Right cardiac atrium (tissue), 5 donors: ENCODE measurements at places on chromosomes 3 and 15. TPM values are rescaled to one million over a fixed set of nuclear protein-coding genes. Genes with fewer than 3 reads are reported as not detected.

Gene TRH
- total RNA-seq: not detected

DNA sequence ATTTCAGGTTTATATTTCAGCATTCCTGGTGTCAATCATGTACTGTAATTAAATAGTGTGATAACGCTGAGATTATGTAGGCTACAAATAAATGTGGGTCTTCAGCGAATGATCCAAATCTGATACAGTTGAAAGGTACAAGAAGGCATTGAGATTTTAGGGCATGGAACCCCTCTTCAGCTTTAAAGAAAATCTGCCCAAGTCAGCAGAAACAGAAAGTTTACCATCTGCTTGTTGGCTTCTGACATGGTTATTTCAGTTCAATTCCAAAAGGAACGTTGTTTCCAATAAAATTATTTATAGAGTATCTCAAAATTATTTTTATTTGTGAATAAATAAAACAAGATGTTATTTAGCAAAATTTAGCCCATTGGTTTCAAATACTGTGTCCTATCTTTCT lies 400.2 kb upstream of the RORA start:
- DNase-seq: no peak

- no peak for DNase-seq
These were observed 530.9 kb upstream of the TGFBR2 start for GRCh38 chr3:30075514-30075913.

Gene FGF7
- total RNA-seq: 50.0 TPM

GRCh38 chr15:49239105-49239504 lies 69.1 kb downstream of the GALK2 start:
- DNase-seq: no peak

Gene APBA2
- 0.17 TPM for total RNA-seq

- no peak for DNase-seq
These were observed 124.2 kb downstream of the ASB7 start for GRCh38 chr15:100726421-100727190.

DNA sequence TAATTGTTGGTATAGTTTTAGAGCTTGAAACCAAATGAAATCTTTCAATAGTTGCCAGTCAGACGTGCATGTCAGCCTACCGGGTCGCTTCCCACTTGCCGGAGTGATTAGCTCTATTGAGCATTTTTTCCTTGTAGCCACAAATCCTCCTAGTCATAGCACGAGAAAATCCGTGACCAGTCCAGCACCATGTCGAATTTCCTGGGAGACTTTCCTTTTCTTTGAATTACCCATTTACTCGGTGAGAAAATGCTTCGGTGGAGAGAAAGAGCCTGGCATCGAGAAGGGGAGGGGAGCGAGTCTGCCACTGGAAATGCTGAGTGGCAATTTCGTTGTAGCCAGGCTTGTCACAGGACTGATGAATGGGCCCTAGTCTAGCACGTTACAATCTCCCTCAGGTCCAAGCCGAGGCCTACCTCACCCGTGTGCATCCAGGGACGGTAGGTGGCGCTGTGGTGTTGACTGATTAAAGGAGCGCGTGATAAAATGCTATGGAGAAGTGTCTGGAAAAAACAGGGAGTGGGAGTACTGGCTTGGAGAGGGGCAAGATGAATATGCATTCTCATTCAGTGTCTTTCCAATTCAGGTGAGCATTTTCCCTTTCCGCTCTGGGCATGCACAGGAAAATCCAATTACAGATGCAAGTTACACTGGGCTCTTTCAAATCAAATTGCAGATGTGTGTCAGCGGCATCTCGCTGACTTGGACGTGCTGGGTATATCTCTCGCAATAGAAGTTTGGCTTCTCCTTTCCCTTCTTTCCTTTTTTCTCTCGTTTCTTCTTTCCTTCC lies 238.8 kb downstream of the EDEM1 start:
- DNase-seq: peak; percentile 85

GRCh38 chr3:142889212-142890014 lies 530 bp upstream of the PCOLCE2 start:
- no peak for DNase-seq

Gene PIGZ
- total RNA-seq: 5.2 TPM
